ENCODE measurements at places on chromosomes 5 and 9.
A peak's percentile ranks its signal among the peaks of the same experiment; 100 is the strongest.

- DNase-seq: no peak
Observed at GRCh38 chr5:179595916-179596315, 27.6 kb downstream of the HNRNPH1 start.

DNA sequence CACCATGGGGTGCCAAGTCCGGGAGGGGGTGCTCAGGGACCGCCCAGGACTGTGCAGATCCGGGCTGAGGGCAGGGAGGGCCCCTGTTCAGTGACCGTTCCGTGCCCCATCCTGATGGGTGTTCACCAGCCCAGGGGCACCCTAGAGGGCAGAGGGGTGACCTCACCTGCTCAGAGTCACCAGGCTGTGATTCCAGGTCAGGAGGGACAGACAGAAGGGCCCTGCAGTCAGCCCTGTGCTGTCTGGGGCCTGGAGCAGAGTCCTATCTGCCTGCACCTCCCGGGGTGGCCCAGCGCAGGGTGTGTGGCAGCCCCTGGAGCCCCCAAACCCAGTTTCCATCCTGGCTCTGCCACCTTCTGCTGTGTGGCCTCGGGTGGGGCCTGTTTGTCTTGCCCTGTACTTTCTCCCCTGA is 241.9 kb downstream of the PBX3 start:
- DNase-seq: no peak

DNA sequence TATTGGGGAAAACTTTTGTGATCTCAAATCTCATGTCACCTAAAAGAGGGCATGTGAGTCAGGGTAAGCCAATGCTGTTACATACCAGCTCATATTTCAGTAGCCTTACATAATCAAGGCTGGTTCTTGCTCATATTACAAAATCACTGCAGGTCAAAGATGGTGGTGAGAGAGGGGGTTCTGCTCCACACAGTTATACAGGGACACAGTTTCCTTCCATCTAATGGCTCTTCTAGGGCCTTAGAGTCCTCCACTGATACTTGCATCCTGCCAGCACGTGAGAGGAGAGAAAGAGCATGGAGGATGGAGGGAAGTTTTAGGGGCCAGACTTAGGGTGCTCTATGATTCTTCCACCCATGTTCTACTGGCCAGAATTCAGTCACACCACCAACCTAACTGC is 130.0 kb downstream of the LIFR start:
- peak; percentile 53 for DNase-seq

GRCh38 chr9:131523451-131524435 is 7.3 kb downstream of the UCK1 start:
- DNase-seq: no peak

DNA sequence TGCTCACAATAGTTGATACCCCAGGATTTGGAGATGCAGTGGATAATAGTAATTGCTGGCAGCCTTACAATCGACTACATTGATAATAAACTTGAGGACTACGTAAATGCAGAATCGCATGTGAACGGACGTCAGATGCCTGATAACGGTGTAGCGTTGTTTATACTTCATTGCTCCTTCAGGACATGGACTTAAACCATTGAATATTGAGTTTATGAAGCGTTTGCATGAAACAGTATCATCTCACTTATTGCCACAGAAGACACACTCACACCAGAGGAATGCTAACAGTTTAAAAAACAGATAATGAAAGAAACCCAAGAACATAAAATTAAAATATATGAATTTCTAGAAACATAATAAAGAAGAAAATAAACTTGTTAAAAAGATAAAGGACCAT is 101.6 kb downstream of the GABBR2 start:
- no peak for DNase-seq

DNA sequence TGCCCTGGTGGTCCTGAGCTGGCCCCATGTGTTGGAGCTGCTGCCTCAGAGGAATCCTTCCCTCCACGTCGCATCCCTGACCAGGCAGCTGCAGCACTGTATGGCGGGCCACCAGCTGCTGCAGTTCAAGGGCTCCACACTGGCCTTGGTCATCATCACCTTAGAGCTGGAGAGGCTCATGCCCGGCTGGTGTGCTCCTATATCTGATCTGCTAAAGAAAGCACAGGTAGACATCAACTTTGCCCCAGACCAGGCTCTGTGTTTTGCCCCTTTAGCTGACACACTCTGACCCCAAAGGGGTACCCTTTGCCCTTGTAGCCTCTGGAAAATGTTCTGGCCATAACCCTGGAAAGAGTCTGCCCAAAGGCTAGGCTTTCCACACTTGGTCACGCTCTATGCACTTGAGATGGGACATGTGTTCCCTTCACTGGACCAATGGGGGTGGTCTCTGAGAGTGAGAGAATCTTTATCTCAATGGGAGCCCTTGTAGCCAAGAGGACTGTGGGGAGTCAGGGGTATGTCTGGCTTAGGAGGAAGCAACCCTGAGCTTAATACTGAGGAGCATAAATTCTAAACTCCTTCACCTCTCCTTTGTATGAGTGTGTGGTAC is 4.8 kb downstream of the CCNI2 start:
- no peak for DNase-seq

DNA sequence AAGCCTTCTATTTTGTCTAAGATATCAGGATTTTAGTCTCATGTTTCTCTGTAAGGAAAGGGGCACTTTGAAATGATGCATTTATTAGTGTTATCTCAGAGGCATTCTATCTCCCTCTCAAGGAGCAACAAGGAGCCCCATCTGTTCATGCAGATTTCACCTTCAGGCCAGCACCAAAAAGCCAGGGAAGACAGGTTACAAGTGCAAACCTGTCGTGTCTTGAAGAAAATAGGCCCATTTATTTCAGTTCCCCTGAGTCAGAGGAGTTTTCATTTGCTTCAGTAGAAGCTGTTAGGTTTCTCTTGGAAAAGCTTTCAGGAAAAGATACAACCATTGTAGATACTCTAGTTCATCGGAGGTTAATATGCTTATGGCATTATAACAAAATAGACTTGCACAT is 97.2 kb downstream of the SPOCK1 start:
- no peak for DNase-seq

DNA sequence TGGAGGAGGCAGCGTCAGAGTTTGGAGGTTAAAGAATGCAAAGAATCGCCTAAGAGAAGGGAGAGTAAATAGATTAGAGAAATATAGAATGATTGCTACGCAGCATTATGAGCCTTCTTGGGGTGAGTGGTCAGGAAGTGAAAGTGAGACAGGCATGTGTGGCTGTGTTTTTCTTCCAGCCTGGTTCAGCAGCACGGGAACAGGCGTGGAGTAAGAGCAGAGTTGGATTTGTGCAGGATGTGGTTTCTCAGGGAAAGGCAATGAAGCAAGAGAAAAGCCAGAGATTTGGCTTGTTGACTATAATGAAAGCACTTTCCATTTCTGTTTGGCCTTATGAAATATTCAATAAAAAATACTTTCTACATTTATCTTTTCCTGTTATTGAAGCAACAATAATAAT is 34.3 kb upstream of the FRMD3 start:
- DNase-seq: peak; percentile 74

- DNase-seq: no peak
Observed at GRCh38 chr5:9596171-9596780, 33.9 kb downstream of the TAS2R1 start.

DNA sequence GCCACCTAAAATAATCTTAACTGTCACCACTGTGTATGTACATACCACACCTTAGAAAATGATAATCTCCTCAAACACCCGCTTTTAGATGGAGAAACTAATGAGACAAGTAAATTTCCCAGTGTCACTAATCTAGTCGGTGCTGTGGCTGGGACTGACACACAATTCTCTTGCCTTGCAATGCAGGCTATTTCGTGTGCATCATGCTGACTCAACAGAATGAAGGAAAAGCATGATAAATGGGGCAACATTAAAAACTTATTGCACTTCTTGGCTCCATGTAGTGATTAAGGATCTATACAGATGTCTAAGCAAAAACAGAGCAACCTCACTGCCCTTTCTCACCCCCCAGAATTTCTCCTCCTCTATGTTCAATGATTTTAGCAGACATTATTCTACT is 677.9 kb downstream of the DTWD2 start:
- DNase-seq: no peak

Measured in fibroblast of skin of back (primary cell).